ENCODE measurements at places on chromosomes 5 and 9. TPM values are rescaled to one million over a fixed set of nuclear protein-coding genes. Genes with fewer than 3 reads are reported as not detected.
A peak's percentile ranks its signal among the peaks of the same experiment; 100 is the strongest.

GRCh38 chr5:133698259-133698554, 85.9 kb upstream of the FSTL4 start:
- DNase-seq: no peak
- peaks cover 32% of the 10 kb centered on the region for H3K4me1 ChIP-seq
- H3K27ac ChIP-seq: no peak overlapping the region
- no peak overlapping the region for H3K4me3 ChIP-seq

DNA sequence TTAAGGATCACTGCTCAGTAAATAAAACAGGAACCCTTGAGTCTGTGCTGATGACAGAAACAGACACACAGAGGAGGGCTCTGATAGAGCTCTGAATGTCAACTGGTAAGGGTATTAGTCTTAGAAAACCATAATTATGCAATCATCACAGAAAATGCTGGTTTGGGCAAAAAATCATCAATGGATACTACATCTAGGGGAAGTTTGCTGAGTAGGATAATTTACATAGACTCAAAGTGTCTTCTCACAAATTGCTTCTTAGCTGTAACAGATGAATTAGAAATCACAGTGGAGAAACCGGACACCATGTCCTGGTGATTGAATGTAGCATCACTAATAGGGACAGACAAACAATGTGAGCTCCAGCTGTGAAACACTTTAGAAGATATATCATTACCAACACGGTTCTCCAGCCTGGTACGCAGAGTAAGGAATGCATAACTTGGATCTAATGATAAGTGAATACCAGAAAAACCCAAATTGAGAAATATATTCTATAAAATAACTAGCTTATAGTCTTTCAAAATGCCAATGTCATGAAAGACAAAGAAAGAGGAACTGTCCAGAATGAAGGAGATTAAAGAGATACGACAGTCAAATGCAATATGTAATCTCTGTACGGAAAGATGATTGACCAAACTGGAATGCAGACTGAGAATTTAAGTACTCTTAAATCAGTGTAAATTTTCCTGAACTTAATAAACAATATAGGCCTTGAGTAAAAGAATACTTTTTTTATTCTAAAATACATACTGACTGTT, 17.3 kb downstream of the CHD1 start:
- peak overlapping the region; percentile 43 for H3K27ac ChIP-seq
- peaks cover 6% of the 10 kb centered on the region for H3K4me1 ChIP-seq
- H3K4me3 ChIP-seq: peak overlapping the region; percentile 16
- no peaks in the 10 kb centered on the region for H3K36me3 ChIP-seq

DNA sequence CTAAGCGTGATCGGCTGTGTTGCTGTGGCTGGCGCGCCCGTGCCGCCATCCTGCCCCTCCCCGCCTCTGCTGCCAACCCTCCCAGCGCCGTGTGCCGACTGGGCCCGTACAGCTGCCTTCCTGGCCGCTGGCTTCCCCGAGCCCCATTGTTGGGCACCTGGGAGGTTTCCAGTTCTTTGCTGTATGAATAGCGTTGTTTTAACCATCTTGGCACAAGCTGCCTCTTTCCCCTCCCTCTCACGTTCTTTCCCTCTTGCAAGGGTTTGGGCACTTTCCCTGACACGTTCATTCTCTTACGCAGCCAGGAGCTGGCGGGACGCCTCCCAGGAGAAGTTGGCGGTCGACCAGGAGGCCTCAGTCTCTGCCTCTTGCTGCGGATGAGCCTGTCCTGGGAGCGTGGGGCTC, 43.1 kb upstream of the RXRA start:
- peaks cover 3% of the 10 kb centered on the region for H3K4me1 ChIP-seq
- no peak for DNase-seq
- peaks cover 11% of the 10 kb centered on the region for H3K27me3 ChIP-seq
- H3K4me3 ChIP-seq: no peak overlapping the region
- no peak overlapping the region for H3K27ac ChIP-seq

DNA sequence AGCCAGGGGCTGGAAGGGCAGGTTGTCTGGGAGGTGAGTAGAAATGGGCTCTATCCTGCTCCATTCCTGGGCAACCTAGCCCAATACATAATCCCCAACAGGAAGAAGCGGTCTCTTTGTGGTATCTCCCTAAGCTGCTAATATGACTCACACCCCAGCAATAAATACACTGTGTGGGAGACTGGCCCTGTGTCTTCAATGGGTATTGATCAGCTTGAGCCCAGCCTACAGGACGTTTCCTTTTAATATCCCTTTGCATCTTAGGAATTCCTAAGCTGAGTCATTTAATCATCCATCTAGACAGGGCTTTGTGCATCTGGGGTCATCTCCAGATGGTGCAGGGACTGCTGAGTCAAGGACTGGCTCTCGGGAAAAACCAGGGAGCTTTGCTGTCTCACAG, 207.0 kb upstream of the PANK3 start:
- peak overlapping the region; percentile 48 for H3K27ac ChIP-seq
- DNase-seq: peak; percentile 39
- H3K27me3 ChIP-seq: peaks cover 4% of the 10 kb centered on the region
- peaks cover 49% of the 10 kb centered on the region for H3K4me1 ChIP-seq

GRCh38 chr9:103714992-103715391, 379.1 kb upstream of the SMC2 start:
- no peaks in the 10 kb centered on the region for H3K4me1 ChIP-seq
- no peak overlapping the region for H3K4me3 ChIP-seq
- no peak for DNase-seq
- no peak overlapping the region for H3K27ac ChIP-seq
- peaks cover 2% of the 10 kb centered on the region for H3K27me3 ChIP-seq
- H3K36me3 ChIP-seq: no peaks in the 10 kb centered on the region

DNA sequence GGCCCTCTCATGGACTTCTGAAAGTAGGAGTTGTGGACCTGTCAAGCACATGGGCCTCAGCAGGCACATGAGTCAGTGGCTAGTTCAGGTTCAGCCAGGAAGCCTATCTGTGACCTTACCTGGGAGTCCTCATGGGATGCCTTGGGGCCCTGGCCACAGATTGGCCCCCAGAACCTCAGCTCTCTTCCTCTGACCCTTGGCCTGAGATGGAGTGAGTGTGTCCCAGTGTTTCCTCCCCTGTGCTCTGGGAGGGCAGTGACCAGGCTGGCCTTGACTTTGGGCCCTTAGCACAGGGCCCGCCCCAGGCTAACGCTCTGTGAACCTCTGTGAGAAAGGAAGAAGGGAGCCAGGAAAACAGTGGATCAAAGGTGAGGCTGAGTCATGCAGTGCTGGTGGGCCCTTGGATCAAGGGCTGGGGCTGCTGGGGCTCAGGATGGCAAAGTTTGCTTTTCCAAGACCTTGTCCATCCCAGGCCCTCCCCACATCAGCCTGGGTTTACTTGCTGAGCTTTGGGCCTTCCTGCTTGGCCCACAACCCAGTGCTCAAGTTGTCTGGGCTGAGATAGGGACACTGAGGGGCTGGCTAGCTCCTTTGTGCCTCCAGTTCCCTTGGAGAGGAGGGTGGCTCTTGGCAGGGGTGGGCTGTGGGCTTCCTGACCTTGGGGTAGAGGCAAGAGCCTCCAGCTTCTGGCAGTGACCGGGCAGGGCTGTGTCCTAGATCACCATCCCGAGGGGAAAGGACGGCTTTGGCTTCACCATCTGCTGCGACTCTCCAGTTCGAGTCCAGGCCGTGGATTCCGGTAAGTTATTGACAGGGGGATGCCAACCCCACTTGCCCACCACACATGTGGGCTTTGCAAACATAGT, 41.4 kb downstream of the RGS3 start:
- no peaks in the 10 kb centered on the region for H3K36me3 ChIP-seq
- no peak overlapping the region for H3K27ac ChIP-seq
- no peak overlapping the region for H3K4me3 ChIP-seq
- DNase-seq: no peak
- peaks cover 10% of the 10 kb centered on the region for H3K4me1 ChIP-seq
- H3K27me3 ChIP-seq: no peaks in the 10 kb centered on the region

- no peaks in the 10 kb centered on the region for H3K4me1 ChIP-seq
- peaks cover 6% of the 10 kb centered on the region for H3K27me3 ChIP-seq
- no peaks in the 10 kb centered on the region for H3K36me3 ChIP-seq
- H3K4me3 ChIP-seq: peak overlapping the region; percentile 90
- peak; percentile 86 for DNase-seq
- H3K27ac ChIP-seq: peak overlapping the region; percentile 85
Observed at GRCh38 chr5:115180165-115180709, 10.5 kb upstream of the TRIM36 start.

DNA sequence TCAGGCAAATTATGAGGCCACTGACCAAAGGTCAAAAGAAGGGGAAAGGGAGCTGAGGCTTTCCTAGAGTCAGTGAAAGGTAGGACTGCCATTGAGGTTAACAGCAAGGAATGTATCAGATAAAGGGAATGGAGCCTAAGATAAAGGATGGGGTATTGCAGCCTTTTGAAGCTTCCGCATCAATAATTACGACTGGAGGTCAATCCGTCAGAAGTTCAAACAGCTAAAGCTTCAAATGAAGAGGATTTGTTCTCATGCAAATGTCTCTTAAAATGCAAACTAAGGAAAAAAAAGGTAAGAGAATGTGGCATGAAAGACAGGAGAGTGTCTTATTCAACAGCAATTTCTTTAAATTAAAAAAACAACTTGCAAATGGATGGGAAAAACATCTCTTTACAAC, 341.1 kb upstream of the RGMB start:
- no peaks in the 10 kb centered on the region for H3K4me1 ChIP-seq
- no peak overlapping the region for H3K27ac ChIP-seq
- H3K4me3 ChIP-seq: no peak overlapping the region
- H3K36me3 ChIP-seq: peaks cover 4% of the 10 kb centered on the region

DNA sequence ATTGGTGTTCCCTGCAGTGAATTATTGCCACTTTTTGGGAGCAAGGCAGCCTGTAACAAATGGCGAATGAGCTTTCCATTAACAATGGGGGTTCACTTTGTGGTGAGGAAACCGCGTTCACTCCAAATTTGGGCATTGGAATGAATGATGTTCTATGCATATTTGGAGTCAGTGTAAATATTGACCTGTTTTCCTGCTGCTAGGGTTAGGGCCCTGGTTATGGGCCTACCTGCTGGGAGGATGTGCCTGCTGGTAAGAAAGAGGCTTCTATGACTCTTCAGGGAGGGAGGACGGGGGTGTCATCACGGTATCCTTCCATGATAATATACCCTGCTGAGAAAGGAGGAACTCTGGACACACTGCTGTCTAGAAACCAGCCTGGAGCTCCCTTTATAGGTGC, 29.0 kb downstream of the C9orf50 start:
- H3K27me3 ChIP-seq: peaks cover 10% of the 10 kb centered on the region
- no peaks in the 10 kb centered on the region for H3K36me3 ChIP-seq
- peaks cover 38% of the 10 kb centered on the region for H3K4me1 ChIP-seq
- DNase-seq: no peak
- H3K4me3 ChIP-seq: no peak overlapping the region
- H3K27ac ChIP-seq: no peak overlapping the region

GRCh38 chr5:139082813-139083498, 115.2 kb downstream of the SIL1 start:
- H3K36me3 ChIP-seq: peaks cover 4% of the 10 kb centered on the region
- H3K4me1 ChIP-seq: no peaks in the 10 kb centered on the region
- no peak overlapping the region for H3K4me3 ChIP-seq
- DNase-seq: no peak
- no peak overlapping the region for H3K27ac ChIP-seq

DNA sequence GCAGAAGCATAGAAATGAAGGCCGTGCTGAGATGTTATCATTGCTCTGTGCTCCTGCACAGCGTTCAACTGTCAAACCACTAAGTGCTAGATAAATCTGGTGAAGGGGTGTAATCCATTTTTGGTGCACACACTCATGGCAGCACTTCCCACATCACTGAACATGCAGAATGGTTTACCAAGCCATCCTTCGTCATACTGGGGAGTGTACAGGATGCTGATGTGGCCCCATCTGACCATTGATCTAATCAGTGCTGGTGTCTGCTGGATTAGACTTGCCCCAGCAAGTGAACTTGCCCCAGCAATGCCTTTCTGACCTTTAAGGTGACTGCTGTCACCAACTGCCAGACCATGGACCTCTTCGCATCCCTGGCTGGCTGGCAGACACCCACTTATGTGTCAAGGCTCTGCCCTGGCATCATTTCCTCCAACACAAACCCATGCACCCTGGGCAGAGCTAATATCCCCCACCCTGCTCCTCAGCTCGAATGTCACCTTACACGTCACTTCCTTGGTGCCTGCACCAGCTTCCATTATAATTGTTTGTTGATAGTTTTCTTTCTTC, 4.2 kb upstream of the SEMA4D start:
- H3K36me3 ChIP-seq: no peaks in the 10 kb centered on the region
- peaks cover 2% of the 10 kb centered on the region for H3K27me3 ChIP-seq
- no peak for DNase-seq

DNA sequence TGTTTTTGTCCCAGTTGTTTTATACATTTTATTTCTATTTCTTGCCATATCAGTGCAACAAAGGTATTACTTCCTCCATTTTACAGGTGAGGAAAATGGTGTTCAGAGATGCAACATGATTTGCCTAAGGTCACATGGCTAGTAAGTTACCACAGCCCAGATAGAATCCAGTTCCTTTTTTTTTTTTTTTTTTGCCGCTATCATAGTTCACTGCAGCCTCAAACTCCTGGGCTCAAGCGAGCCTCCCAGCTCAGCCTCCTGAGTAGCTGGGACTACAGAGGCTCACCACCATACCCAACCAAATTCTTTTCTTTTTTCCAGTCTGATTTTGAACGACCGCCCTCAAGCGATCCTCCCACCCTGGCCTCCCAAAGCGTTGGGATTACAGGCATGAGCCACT, 480 bp upstream of the CCDC69 start:
- no peak for DNase-seq
- no peaks in the 10 kb centered on the region for H3K36me3 ChIP-seq
- no peak overlapping the region for H3K27ac ChIP-seq
- no peaks in the 10 kb centered on the region for H3K27me3 ChIP-seq
- H3K4me1 ChIP-seq: no peaks in the 10 kb centered on the region
- H3K4me3 ChIP-seq: peak overlapping the region; percentile 46

GRCh38 chr9:20640331-20641187, 18.3 kb upstream of the MLLT3 start:
- H3K27ac ChIP-seq: no peak overlapping the region
- H3K36me3 ChIP-seq: no peaks in the 10 kb centered on the region
- peaks cover 1% of the 10 kb centered on the region for H3K4me1 ChIP-seq
- no peaks in the 10 kb centered on the region for H3K27me3 ChIP-seq

GRCh38 chr9:36137392-36138004, 965 bp downstream of the GLIPR2 start:
- H3K36me3 ChIP-seq: no peaks in the 10 kb centered on the region
- DNase-seq: peak; percentile 65
- peaks cover 35% of the 10 kb centered on the region for H3K4me1 ChIP-seq
- peak overlapping the region; percentile 99 for H3K4me3 ChIP-seq

The ADAMTSL2 gene
- 1.3 TPM for total RNA-seq

The SQSTM1 gene
- 97.0 TPM for total RNA-seq

The PCA3 gene
- total RNA-seq: not detected

The PPP3R2 gene
- not detected for total RNA-seq

The IFNB1 gene
- total RNA-seq: not detected
